Activated CD4-positive, alpha-beta T cell treated with anti-CD3 and anti-CD28 coated beads, Interleukin-2, amount 10 ng/mL, durations not matched to agents 24 days and 14 days (primary cell): ENCODE measurements at places on chromosomes 11 and 22.
A peak's percentile ranks its signal among the peaks of the same experiment; 100 is the strongest.

DNA sequence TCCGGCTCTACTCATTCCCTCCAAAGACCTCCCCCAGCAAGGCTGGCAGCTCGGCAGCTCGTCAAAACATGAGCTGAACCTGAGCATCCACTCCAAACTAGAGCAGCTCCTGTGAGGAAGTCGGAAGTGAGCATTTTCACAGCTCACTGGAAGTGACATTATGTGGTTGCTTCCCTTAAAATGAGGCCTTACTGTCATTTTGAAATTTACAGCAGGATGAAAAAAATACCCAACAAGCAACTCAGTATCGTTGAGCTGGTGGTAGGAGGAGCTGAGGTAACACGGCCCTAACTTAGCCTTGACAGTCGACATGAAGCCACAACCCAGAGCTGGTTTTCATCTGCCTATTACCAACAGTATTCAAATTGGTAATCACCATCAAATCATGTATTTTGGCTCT lies 38.0 kb upstream of the ARFGAP3 start:
- peak; percentile 73 for DNase-seq

DNA sequence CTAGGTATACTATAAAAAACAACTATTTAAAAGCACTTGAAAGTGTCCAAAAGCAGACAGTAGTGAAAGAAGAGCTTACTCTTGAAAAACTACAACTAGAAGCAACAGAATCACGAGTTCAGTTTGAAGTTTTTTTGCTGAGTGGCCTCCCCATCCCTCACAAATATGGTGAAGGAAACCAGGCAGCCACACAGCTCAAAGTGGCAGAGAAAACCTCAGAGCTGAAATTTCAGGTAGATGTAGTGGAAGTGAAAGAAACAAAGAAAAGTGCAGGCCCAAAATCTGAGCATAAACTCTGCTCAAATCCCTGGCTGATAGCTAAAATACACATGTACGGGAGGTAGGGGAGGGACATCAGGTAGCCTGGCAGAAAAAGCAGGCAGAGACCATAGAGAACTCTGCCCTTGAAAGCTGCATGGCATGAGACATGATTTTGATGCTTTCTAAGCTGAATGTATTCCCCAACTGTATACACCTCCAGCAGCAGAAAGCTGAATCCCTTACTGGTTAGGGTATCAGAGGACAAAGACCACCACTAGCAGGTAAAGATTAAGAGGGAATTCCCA lies 12.1 kb downstream of the BTBD10 start:
- peak; percentile 72 for DNase-seq

DNA sequence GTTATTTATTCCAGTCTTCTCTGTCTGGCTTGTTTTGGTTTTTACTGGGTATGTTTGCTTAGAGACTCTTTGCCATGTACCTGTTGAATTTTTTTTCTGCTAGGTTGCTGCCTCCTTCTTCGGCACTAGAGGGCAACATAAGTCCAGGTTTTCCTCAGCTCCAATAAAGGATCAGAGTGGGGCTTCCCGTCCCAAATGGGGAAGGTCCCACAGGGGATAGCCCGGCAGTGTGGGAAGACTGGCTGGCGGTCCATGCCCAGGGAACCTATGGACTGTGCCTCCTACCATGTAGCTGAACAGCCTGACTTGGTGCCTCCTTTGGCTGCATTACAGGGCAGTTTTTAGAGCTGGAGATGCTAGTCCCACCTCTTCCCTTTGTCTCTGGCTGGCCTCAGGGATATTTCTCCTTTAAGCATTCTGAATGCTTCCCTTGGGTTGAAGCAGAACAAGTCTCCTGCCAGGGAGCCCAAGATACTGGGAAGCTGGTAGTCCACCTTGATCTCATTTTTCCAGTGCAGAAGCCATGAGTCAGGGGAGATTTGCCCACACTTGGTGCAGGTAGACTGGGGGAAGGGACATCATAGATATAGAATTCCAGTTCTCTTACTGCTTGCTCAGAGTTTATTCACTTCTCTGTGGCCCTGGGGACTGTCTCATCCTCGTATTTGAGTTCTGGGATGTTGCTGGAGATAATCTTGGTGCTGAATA lies 60.2 kb downstream of the BRD1 start:
- DNase-seq = peak; percentile 84

DNA sequence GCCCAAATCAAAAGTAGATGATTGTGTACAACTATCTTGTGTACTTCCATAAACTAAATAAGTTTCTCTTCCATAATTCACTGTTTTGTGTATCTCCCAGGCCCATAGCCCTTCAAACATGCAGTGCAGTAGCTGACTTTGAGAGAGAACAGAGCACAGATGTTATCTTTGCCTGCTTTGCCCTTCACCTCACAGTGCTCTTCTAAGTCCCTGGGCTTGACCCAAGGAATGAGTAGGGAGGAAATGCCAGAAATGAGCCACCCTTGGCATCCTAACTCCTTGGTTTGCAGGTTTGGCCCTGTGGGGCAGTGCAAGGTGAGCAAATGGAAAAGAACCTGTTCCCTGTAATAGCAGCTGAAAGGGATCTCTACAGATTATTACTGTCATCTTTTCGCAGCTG lies 79.2 kb downstream of the STIM1 start:
- DNase-seq = no peak

GRCh38 chr11:63937713-63938478 lies 906 bp upstream of the NAA40 start:
- DNase-seq = peak; percentile 74
